ENCODE measurements at places on chromosomes 16 and 17.

- DNase-seq: no peak
Observed at GRCh38 chr17:76581515-76581914, 4.1 kb downstream of the ST6GALNAC2 start.

DNA sequence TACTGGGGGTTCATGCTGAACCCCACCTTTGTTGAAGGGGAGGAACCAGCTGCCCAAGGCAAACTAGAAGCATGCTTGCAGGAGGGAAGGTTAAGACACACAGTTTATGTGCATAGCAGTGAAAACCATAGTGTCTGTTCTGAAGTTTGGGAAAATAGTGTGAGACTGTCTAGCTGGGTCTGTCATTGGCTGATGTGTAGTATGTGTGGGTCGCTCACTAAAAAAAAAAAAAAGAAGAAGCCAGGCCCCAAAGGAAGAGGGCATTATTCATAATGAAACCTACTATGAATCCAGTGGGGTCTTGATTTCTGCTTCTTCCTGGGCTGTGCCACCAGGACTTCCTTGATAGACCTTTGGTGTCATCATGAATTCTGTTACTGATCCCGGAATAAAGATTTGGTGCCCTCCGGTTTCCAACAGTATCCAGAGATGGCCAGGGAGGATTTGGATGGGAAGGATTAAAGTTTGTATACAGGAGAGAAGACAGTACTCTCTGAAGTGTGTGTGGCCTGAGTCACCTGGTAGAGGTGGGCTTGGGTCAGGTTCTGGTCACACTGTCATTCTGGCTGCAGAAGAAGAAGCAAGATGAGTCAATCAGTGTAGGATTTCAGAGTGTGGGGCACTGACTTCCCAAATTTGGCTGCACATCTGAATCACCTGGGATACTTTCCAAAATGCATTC is 220.3 kb downstream of the PRKCA start:
- no peak for DNase-seq

- DNase-seq: no peak
Observed at GRCh38 chr17:11813871-11814270, 183.4 kb downstream of the ZNF18 start.

- DNase-seq: no peak
Observed at GRCh38 chr16:88681709-88682451, 4.4 kb downstream of the SNAI3 start.

DNA sequence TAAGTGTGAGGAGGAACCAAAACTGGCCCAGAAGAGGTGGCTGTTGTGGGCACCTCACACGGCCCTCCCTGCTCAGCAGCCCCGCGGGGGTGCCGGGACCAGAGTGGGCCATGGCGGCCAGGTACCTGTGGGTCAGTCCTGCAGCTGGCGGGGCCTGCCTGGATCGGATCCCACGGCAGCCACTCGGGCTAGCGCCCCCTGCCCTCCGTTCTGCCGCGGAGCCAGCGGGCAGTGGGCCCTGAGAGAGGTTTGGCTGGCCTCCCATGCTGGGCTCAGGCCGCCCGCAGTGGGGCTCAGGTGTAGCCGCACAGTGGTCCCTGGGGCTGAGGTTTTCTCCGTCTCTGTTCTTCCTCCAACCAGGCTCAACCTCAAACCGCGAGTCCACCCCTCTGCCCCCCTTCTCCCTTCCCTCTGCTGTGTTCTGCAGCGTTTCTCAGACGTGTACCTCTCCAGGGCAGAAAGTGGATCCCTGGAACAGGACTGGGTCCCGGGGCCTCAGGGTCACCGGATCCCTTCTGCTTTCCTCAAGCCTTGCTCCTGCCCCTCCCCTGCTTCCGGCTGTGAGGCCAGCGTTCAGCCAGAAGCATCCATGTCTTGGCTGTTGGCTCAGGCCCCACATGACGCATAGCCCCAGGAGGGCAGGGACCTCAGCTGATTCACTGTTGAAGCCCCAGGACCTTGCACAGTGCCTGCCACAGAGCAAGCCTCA is 28.6 kb upstream of the ITGA3 start:
- DNase-seq: no peak

DNA sequence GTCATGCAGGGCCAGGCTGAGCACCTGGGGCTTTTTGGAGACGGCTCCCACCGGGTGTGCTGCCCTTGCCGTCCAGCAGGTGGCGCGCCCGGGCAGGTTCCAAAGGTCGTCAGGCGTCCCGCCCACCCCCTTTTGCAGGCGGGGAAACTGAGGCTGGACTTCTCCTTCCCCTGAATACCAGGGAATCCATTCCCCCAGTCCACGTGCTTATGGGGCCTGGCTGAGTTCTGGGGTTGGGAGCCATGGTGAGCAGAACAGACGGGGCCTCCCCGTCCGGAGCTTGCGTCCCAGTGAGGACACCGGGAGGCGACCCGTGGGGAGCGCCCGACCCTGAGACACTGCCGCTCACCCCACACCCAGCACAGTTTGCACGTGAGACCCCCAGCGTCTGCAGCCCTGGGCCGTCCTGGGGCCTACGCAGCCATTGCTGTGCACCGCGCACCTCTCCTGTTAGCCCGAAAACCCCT is 51.8 kb upstream of the JPH3 start:
- peak; percentile 10 for DNase-seq

DNA sequence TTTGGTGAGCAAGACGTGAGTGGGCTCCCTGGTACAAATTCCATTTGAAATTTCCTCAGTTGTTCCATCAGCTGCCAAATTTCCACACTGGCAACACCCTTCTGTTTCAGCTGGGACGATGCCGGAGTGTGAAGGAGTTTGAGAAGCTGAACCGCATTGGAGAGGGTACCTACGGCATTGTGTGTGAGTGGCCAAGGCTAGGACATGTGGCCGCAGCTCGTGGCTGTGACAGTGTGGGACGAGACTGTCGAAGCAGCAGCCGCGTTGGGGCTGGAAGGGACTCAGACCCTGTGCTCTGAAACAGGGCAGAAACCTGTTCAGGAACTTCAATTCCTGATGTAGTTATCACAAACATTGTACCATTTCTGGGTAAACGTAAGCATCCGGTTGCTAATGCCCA is 2.7 kb downstream of the CDK10 start:
- no peak for DNase-seq

GRCh38 chr17:81342269-81343070 is 47.4 kb upstream of the SLC38A10 start:
- no peak for DNase-seq

GRCh38 chr16:84819644-84820304 is at the start of gene CRISPLD2:
CRISPLD2 (plus strand) TSS chr16:84819985; CDS start chr16:84838496, 18,511 bp downstream.
- peak; percentile 67 for DNase-seq

- DNase-seq: no peak
Observed at GRCh38 chr16:4496305-4496704, 20.1 kb downstream of the HMOX2 start.

DNA sequence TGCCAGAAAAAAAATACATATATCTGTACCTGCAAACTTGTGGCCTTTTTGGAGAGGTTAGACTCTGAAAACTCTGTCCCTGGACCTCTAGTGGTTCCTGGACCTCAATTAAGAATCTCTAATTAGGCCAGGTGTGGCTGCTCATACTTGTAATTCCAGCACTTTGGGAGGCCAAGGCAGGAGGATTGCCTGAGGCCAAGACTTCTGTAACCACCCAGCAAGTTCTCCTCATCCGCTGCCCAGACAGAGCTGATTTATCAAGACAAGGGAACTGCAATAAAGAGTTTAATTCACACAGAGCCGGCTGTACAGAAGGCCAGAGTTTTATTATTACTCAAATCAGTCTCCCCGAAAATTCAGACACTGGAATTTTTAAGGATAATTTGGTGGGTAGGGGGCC is 4.2 kb downstream of the ASPA start:
- no peak for DNase-seq

- peak; percentile 67 for DNase-seq
Observed at GRCh38 chr16:21646721-21647561, 5.5 kb downstream of the IGSF6 start.

DNA sequence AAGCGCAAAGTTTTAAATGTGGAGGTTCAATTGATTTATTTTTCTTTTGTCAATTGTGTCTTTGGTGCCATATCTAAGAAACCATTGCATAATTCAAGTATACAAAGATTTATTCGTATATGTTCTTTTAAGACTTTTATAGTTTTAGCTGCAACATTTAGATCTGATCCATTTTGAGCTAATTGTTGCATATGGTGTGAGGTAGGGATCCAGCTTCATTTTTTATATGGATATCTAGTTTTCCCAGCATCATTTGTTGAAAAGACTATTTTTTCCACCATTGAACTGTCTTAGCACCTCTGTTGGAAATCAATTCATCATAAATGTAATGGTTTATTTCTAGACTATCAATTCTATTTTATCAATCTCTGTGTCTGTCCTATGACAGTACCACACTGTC is 2.1 kb upstream of the CCR7 start:
- DNase-seq: no peak

DNA sequence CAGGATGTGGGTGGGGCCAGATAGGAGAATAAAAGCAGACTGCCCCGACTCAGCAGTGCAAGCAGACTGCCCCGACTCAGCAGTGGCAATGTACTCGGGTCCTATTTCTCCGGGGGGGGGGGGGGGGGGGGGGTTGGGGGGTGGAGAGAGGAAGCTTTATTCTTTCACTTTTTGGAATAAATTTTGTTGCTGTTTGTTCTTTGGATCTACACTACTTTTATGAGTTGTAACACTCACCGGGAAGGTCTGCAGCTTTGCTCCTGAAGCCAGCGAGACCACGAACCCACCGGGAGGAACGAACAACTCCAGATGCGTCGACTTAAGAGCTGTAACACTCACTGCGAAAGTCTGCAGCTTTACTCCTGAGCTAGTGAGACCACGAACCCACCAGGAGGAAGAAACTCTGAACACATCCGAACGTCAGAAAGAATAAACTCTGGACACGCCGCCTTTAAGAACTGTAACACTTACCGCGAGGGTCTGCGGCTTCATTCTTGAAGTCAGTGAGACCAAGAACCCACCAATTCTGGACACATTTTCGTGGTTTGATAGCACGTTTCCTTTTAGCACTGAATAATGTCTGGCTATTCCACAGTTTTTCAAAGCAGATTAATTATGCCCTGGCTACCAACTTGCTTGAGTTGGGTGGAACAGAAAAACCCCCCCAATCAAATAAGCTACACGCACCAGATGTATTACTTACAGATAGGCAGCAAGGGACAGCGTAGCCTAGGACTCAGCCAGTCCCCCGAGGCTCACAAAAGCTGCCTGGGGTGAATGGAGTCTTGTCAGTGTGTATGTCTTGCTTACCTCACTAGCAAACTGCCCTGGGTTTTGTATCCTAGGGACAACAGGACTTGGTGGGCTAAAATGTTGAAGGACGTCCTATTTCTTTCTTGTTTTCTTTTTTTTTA is 11.9 kb downstream of the FZD2 start:
- DNase-seq: no peak

GRCh38 chr16:31273676-31274075 is 13.9 kb downstream of the ITGAM start:
- DNase-seq: no peak

DNA sequence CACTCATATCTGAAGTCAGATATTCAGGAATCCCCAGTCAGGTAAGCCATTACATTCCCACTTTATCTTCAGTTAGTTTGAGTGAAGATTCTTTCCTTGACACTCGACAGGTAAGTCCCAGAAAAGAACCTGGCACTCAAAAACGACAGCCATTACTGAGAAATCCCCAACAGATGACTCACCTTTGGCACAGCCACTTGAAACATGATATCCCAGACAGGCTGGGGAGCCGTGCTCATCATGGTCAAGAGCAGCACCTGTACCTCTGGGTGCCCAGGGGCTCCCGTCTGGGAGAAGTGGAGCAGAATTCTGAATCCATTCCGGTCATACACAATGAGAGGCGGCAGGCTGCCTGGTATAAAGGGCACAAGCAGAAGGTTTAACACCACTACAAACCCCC is 16.8 kb upstream of the COG7 start:
- no peak for DNase-seq

DNA sequence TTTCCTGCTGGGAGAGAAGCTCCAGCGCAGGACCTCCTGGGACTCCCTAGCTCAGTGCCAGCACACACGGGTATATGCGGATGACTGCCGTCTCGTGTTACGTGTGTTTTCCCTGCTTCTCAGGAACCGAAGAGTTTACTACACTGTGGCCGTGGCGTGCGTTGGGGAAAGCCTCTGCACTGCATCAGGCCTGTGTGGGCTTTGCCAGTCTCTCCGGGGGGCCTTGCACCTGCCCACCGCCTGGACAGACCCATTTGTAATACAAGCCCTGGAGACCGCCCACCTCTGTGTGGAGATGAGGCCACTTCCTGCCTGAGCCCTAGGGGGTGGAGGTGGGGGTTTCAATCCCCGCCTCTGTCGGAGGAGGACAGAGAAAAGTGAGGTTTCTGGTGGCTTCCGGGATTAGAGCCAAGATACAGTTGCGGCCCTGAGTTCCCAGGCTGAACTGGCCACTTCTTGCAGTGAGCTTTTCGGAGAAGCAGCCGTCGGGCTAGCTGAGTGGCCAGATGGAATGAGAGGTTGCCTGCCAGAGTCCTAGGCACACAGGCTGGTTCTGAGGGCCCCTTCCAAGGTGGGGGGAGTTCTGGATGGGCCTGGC is 43.4 kb upstream of the GSE1 start:
- DNase-seq: no peak

- no peak for DNase-seq
Observed at GRCh38 chr17:81233811-81234505, 4.9 kb downstream of the TEPSIN start.

DNA sequence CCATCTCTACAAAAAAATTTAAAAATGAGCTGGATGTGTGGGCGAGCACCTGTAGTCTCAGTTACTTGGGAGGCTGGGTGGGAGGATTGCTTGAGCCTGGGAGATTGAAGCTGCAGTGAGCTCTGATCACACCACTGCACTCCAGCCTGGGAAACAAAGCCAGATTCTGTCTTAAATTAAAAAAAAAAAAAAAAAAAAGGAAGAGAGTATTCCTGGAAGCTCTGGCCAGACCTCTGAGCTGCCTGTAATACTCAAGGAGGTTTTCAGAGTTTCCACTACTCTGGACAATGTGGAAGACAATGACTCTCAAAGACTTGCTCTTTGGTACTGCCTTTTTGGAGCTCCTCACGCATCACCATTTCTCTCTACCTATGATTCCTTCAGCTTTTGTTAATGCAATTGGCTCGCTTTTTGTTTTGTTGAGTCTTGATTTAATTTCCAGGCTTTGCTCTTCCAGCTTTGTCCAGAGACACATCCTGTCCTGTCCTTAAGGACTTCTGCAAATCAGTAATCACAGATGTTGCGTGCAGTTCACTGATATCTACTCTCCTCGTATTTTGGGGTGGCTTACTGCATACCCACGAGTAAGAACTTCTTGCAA is 10.8 kb downstream of the CHD9 start:
- DNase-seq: no peak

GRCh38 chr16:79089735-79090284 is 510.7 kb downstream of the MAF start:
- DNase-seq: peak; percentile 16

- no peak for DNase-seq
Observed at GRCh38 chr17:79424471-79425185, 186.2 kb downstream of the RBFOX3 start.

DNA sequence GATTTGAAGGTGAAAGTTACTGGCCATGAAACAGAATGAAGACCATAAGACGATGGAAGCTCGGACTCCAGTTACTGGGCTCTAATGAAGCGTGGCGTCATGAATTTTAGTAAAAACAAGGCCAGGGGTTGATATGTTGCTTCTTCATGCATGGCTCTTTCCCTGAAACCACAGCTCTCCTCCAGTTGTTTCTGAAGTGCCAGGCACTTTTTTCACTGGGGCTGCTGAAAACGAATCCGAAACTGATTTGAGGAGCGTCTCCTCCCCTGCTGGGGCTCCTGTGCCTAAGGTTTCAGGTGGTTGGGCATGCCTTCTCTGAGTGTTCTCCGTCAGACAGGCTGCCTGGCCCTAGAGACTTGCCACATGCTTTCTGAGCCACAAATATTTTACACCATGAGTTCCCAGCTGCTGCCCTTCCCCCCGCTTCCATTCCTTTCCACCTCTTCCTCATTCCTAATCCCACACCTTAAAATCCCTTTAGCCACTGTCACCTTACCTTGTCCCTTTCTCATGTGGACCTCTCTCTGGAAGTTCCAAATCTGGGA is 3.7 kb upstream of the MYL4 start:
- DNase-seq: peak; percentile 54

All from stimulated activated CD8-positive, alpha-beta memory T cell treated with anti-CD3 and anti-CD28 coated beads, Interleukin-15, amount 100 ng/mL, for 4 hours (primary cell).